ENCODE measurements at places on chromosomes 4 and X. TPM values are rescaled to one million over a fixed set of nuclear protein-coding genes. Genes with fewer than 3 reads are reported as not detected.

- no peak for DNase-seq
These were observed 109.9 kb upstream of the BCOR start for GRCh38 chrX:40207626-40208025.

DNA sequence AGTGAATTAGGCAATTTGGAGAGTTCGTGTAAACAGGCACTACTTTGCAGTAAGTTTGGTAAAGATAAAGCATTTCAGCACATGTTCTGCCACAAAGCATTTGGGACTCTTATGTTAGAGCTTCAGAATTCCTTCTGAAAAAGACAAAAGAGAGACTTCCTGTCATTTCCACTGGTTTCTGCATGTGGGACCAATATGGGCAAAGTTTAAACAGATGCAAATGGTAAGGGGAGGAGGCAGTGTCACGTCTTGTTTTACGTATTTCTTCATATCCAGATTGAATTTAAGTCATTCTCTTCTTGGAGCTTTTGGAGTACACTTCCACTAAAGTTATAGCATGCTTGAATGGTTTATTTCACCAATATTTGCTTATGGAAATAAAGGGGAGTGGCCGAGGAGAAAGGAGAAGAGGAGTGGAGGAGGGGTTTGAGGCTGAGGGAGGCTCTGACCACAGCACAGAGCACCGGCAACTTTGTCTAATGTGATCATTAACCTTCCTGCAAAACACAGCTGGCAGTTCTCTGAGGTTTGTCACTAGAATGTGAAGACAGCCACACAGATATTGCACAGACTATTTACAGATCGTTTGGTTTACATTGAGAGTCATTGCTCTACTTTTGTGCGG, at the start of gene APELA:
Gene APELA (plus strand): TSS at position 479 of the 625 bp plus-strand sequence. CDS start 154 bp downstream, outside the sequence.
- peak; percentile 35 for DNase-seq

- DNase-seq: no peak
These were observed 203.4 kb upstream of the FAT4 start for GRCh38 chr4:125111323-125111722.

DNA sequence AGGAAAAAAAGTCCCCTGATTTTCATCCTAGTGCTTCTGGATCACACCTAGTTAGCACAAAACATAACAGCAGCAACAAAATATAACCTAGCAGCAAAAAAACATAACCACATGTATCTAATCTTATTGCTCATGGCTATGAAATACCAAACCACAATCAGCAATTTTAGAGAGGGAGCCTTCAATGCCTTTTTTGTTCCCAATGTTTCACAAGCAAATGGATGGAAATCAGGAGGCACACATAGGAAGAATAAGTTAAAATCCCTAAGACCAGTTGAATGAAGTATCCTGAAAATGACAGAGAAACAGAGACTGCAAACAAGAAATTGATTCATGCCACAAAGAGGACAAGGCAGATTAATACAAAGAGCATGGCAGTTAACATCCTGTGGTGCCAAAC, 361.6 kb downstream of the GPM6A start:
- DNase-seq: no peak

GRCh38 chrX:7059214-7059838, 88.2 kb upstream of the STS start:
- DNase-seq: no peak

The CENPVL1 gene
- polyA plus RNA-seq: 0.28 TPM

The DAPP1 gene
- polyA plus RNA-seq: 1.1 TPM

DNA sequence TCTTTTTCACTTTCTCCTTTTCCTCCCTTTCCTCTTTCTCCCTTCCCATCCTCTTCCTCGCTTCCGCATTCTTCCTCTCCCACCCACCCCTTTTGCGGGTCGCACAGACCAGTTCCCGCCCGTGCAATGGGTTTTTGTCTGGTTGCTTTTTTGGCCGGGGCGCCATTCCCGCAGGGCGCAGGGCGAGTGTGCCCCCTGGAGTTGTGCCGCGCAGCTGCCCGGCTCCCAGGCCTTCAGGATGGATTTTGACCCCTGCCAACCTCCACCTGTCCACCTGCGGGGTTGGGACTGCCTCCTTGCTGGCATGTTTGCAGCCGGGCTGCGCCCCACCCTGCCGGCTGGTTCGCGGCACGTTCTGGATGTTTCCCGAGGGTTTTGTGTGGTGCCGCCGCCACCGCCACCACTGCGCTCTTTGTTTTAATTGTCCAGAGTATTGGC, 578 bp upstream of the SEL1L3 start:
- no peak for DNase-seq
